ENCODE measurements at places on chromosomes 4 and X.

DNA sequence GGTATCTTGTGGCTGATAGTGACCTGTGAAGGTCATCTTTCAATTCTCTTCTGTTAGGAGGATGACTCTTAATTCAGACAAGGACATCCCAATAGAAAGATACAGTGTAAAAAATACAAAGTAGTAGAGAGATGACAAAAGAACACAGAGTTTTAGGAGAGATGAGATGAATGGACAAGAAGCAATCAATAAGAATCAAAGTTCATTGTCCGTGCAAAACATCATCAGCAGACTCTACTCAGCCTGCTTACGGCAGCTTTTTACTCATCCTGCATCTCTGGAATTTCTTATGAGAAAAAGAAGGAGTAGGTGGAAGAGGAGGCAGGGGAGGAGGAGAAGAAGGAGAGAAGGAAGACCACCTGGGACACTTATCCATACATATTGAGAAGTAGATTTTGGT, 2131.7 kb downstream of the ARAP2 start:
- no peak for DNase-seq

DNA sequence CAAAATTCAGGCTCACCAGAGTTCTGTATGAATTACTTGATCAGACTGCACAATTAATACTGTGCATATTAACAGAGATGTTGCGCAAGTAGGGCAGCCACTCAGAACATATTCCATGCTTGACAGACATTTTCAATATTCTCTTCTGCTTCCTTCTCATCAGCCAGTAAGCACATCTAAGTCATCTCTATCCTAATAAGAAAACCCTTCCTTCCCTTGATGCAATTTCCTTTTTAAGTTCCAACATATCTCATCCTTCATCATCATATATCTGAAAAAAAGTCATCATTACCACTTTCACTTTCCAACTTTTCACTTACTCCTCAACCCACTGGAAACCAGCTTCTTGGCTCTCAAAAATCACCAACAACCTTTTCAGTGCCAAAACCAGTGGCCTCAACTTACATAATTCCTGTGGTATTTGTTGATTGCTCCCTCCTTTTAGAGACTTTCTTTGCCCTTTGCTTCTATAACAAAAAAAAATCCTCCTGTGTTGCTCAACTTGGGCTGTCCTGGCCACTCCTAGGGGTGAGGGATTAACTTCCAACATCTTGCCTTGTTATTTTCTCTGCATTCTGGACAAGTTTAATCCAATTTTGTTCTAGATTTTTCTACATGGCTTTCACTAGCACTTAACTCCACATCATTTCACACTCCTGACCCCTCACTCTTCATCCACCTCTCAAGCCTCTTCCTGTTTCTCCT, 14.1 kb downstream of the MBNL3 start:
- no peak for DNase-seq

DNA sequence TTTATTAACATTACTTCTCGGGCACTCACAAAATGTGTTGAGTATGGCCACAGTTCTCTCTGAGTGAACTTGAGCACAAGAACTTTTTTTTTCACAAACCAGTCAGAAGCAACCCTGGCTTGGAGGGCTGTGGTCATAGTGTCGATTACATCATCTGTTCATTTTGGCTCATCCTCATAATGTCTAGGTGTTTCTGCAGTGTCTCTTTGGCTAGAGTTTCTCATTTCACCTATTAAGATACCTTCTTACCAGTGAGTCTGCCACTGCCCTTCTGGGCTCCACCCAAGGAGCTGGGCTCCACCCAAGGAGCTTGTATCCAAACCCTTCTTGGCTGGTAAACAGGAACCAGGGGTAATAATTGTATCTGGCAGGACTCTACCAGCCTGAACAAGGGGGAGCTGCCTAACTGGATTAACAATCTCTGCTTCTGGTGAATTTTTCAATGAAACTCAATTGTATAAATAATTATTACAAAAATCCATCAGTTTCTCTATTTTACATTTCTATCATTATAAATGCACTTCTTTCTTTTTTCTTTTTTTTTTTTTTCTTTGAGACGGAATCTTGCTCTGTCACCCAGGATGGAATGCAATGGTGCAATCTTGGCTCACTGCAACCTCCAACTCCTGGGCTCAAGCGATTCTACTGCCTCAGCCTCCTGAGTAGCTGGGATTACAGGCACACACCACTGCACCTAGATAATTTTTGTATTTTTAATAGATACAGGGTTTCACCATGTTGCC, 667.7 kb upstream of the SLIT2 start:
- peak; percentile 33 for DNase-seq

DNA sequence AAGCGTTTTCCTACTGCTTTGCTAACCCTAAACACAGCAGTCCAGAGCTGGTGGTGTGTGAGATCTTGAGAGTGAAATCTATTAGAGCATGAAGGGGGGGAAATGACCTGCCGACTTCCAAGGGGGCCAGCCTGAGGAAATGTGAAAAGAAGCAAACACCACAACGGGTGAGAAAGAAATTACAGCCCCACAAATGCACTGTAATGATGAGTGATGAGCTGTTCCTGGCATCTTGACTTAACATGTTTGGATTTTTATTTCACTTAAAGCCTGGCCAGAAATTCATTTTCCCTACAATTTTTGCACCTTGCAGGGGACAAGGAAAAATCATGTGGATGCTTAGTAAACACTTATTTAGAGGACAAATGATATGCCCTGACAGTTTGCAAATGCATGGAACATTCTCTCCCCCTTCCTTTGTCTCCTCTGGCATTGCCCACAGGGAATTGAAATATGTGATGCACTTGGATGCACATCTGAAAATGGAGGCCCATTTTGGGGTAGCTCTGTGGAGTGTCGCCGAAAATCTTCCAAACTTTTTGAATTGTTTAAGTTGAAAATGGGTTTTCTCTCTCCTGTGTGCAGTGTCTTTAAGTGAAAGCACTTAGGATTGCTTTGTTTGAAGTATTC, 84.3 kb upstream of the TMEM150C start:
- no peak for DNase-seq

- DNase-seq: peak; percentile 2
Observed at GRCh38 chr4:112823606-112824005, 186.7 kb downstream of the LARP7 start.

GRCh38 chr4:150126201-150126863, 48.1 kb downstream of the DCLK2 start:
- DNase-seq: peak; percentile 63

GRCh38 chr4:8346838-8347605, 77.5 kb downstream of the HTRA3 start:
- no peak for DNase-seq

DNA sequence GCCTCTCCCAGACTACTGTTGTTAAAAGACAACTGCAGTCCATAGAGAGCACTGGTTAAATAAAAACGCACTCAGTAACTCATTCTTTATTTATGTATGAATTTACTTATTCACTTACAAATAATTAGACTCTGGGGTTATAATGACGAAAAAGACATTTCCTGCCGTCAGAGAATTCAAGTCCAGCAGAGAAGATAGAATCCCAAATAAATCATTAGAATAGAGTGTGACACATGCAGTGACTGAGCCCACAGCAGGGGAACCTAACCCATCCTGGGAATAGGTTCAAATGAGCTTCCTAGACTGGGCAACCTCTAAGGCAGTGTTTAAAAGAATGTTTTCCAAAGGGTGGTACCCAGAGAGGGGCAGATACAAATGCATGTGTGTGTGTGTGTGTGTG, 53.9 kb downstream of the FGFBP1 start:
- DNase-seq: no peak

DNA sequence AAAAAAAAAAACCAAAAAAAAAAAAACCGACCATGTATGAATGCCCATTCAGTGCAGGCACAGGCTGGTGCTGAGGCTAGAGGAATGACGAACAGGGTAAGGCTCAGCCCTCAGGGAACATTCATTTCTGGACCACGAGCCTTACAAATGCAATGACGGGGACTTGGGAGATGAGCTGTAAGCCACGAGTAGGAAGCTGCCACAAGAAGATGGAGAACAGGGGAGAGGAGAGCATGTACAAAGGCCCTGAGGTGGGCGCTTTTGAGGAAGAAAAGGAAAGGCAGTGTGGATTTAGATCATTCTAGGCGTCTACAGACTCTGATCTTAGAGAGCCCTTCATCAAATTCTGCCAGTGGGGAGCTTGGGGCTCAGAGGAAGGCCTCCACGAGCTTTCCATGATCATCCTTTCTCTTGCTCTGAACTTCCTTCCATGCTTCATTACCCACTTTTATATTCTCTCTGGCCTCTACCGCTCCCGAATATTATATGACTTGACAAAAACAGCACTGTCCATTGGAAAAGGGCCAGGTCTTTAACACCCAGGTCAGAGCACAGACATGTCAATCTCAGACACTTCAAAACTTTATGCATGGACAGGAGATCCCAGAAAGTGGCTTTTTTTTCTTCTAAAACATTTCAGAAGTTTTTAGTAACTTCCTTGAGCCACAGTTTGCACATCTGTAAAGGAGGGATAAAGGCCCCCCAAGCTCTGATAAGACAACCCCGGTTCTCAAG, 3.3 kb upstream of the ZNF518B start:
- no peak for DNase-seq

DNA sequence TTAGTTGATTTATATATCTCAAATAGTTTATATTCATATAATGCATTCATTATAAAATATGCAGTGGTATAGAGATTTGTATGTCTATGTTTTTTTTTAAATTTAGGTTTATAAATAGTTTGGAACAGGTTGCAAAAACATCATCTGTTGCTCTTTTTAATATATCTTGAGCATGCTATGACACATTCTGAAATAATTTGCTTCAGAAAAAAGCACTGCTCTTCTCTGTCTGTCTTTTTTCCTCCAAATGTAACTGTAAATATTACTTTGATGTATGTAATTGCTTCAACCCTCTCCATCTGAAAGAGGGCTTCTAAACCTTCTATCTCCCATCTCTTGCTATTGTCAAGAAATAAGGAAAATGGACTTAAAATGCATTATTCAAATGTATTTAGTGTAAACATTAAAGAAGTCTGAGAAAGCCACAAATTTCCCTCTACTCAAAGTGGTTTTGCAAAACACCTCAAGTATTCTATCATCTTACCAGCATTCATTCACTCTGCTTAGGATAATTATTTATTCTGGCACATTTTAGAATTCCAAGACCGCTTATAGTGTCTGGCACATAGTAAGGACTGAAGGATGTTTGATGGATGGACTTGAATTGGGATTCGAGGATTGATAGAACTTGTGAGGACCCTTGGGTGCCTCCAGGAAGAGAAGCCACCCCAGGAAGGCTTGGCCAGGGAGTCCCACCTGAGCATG, 87.8 kb downstream of the CLNK start:
- peak; percentile 38 for DNase-seq

DNA sequence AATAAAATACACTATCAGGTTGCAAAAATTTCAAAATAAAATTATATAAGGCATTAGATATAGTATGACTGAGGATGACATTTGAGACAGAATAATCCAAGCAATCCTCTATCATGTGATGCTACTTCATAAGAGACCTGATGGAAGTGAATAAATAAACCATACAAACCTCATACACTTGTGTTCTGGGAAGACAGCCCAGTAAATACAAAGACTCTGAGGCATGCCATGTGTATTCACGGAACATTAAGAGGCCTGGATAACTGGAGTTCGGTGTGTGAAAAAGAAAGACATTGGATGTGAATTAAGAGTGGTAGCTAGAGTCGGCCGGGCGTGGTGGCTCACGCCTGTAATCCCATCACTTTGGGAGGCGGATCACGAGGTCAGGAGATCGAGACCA, 364.2 kb downstream of the ADAM29 start:
- no peak for DNase-seq

- no peak for DNase-seq
Observed at GRCh38 chrX:45198706-45199105, 2.0 kb downstream of the DIPK2B start.

DNA sequence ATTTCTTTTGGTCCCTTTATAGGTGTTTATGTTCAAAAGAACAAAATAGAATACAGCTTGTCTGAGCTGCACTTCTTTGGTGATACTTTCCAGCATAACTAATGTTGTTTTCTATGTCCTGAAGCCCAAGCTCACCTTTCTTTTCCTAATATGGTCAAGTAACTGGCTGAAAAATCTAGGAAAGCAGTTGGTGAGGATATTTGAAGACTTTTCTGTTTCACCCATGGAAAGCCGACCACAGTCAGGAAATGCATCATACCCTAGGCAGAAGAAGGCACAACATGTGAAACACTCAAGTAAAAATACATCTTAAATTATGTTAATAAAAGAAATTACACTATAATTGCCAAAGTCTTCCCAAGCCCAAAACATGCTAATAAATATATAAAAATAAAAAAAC, 337.0 kb downstream of the PDGFC start:
- DNase-seq: peak; percentile 35

DNA sequence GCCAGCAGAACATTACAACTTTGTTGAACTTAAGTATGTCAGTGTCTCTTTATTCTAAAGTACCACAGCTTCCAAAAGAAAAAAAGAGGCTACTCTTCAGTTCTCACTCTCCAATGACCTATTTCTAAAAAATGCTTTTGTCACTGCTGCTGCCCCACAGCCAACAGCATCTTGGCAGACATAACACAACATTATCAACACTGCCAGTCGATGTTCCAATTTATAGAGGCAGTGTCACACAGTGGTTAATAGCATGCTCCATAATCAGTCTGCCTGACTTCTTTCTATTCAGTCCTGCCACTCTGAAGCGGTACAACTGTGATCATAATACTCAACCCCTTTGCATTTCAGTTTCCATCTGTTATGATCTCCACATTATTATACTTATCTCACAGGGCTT, 69.2 kb downstream of the PLS3 start:
- no peak for DNase-seq

- DNase-seq: no peak
Observed at GRCh38 chrX:99384594-99385374, 1025.3 kb downstream of the PCDH19 start.

GRCh38 chr4:54568184-54568583, 89.6 kb upstream of the KIT start:
- peak; percentile 88 for DNase-seq

DNA sequence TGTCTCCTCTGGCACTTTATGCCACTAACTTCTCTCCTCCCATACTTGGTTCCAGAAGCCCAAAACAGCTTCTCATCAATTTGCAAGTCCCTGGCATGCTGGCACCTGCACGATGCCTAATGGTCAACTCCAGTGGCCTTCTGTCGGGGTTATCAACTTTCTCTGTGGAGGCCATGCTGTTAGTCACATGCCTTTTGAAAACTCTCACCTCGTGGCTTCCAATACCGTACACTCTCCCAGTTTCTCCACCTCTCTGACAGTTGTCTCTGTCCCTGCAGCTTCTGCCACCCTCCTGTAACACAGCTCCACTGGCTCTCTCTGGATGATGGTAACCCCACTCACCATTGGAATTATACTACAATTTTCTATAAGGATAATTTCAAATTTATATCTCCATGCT, 324.0 kb downstream of the NR3C2 start:
- DNase-seq: no peak

Data from fibroblast of skin of abdomen (primary cell).